ENCODE measurements at places on chromosomes 5 and 9. TPM values are rescaled to one million over a fixed set of nuclear protein-coding genes. Genes with fewer than 3 reads are reported as not detected.

- no peak for DNase-seq
- H3K27ac ChIP-seq, result no peak overlapping the region
- H3K36me3 ChIP-seq, result peaks cover 2% of the 10 kb centered on the region
Observed at GRCh38 chr5:16515532-16515931, 49.9 kb upstream of the ZNF622 start.

DNA sequence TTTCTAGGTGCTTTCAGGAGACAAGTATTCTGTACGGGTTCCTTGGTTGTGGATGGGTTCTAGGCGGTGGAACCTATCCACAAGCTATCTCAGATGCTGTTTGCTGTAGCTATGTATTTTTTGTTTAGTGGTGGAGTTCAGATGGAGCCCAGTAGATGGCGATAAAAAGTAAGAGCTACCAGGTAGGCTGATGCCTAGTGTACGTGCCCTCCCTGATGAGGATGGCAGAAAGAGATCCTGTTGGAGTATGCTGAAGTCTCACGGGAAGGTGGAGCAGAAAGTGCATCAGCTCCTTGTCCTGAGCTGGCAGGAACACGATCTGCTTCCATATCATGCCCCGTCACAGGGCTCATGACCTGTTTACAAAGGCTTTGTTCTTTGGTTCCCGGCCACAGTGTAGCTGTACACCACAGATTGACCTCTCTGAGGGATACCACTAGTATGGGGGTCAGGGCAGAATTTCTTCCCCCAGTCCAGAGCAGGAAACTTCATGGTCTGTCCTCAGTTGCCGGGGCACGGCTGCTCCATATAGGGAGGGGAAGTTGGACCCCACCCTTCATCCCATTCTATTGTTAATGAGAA is 12.6 kb upstream of the UGT3A2 start:
- H3K36me3 ChIP-seq, result peaks cover 2% of the 10 kb centered on the region
- H3K4me3 ChIP-seq, result no peak overlapping the region
- peaks cover 54% of the 10 kb centered on the region for H3K27me3 ChIP-seq
- no peaks in the 10 kb centered on the region for H3K4me1 ChIP-seq
- no peak overlapping the region for H3K27ac ChIP-seq

- peaks cover 28% of the 10 kb centered on the region for H3K36me3 ChIP-seq
- no peak overlapping the region for H3K4me3 ChIP-seq
- no peak overlapping the region for H3K27ac ChIP-seq
- no peaks in the 10 kb centered on the region for H3K27me3 ChIP-seq
- peaks cover 34% of the 10 kb centered on the region for H3K4me1 ChIP-seq
Observed at GRCh38 chr9:133333011-133333410, 3.0 kb downstream of the SURF6 start.

DNA sequence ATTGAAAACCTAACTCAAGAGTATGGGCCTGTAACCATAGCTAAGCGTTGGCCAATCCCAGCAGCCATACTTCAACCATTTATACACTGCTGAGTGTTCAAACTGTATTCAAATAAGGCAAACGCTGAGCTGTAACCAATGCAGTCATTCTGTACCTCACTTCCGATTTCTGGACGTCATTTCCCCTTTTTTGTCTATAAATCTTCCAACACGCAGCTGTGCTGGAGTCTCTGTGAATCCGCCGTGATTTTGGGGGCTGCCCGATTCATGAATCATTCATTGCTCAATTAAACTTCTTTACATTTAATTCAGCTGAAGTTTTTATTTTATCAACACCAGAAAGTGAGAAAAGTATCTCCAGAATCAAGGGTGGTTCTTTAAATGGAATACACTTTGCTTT is 31.7 kb downstream of the MTX3 start:
- H3K36me3 ChIP-seq, result peaks cover 5% of the 10 kb centered on the region
- peaks cover 27% of the 10 kb centered on the region for H3K4me1 ChIP-seq
- no peaks in the 10 kb centered on the region for H3K27me3 ChIP-seq
- H3K4me3 ChIP-seq, result no peak overlapping the region

DNA sequence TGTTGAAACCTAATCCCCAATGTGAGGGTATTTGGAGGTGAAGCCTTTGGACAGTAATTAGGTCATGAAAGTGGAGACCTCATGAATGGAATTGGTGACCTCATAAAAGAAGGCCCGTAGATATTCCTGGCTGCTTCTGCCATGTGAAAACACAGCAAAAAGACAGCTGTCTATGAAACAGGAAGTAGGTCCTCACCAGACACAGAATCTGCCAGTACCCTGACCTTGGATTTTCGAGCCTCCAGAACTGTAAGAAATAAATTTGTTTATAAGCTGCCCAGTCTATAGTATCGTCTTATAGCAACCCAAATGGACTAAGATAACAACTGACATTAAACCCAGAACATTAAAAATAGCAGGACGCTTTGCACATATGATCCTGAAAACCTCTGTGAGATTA is 371.1 kb downstream of the SPOCK1 start:
- no peaks in the 10 kb centered on the region for H3K36me3 ChIP-seq
- H3K4me1 ChIP-seq, result no peaks in the 10 kb centered on the region
- no peak for DNase-seq
- no peaks in the 10 kb centered on the region for H3K27me3 ChIP-seq
- no peak overlapping the region for H3K27ac ChIP-seq

- peak; percentile 54 for DNase-seq
- peaks cover 3% of the 10 kb centered on the region for H3K4me1 ChIP-seq
- H3K27ac ChIP-seq, result no peak overlapping the region
Observed at GRCh38 chr5:1763548-1763911, 36.1 kb downstream of the MRPL36 start.

Gene FAM169A
- total RNA-seq, result 4.5 TPM

Gene INSL4
- total RNA-seq, result not detected

Gene SLC6A19
- total RNA-seq, result not detected

Gene TEX48
- total RNA-seq, result 1.6 TPM

Gene CTXN3
- not detected for total RNA-seq

All from activated CD8-positive, alpha-beta memory T cell treated with anti-CD3 and anti-CD28 coated beads, Interleukin-2, amount 10 ng/mL, durations not matched to agents 7 days and 5 days (primary cell).